ENCODE measurements at places on chromosomes 5 and 9.

GRCh38 chr9:13513716-13514444 lies 234.4 kb upstream of the MPDZ start:
- no peak for DNase-seq

GRCh38 chr5:102542057-102542456 lies 43.3 kb upstream of the SLCO6A1 start:
- no peak for DNase-seq

- no peak for DNase-seq
Measured at GRCh38 chr5:96320797-96321196, 112.3 kb downstream of the PCSK1 start.

GRCh38 chr9:84823421-84824271 lies 154.1 kb downstream of the NTRK2 start:
- DNase-seq = no peak

- peak; percentile 45 for DNase-seq
Measured at GRCh38 chr9:74379718-74380117, 117.4 kb upstream of the RORB start.

DNA sequence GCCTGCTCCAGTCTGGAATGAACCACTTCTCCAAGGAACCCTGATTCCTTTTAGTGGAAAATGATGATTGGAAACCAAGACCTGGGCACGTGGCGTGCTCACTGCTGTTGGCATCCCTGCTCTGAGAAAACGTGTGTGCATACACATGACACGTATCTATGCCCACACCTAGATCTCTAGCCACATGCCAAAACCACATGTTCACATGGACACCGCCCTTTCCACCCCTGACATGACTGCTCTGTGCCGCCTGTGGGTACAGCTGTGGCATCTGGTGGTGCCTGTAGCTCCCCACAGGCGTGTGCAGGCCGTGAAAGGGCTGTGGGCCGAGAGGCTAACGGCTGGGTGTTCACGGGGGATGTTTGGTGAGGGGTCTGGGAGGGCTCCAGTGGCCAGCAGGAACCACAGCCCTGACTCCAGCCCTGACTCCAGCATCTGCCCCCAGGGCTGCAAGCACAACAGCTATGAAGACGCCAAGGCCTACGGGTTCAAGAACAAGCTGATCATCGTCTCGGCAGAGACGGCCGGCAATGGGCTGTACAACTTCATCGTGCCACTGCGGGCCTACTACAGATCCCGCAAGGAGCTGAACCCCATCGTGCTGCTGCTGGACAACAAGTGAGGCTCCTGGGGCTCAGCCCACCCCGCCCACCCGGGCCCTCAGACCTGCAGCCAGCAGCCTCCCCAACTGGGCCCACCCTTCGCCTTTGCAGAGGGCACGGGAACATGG lies 75.1 kb downstream of the KCNT1 start:
- DNase-seq = no peak

DNA sequence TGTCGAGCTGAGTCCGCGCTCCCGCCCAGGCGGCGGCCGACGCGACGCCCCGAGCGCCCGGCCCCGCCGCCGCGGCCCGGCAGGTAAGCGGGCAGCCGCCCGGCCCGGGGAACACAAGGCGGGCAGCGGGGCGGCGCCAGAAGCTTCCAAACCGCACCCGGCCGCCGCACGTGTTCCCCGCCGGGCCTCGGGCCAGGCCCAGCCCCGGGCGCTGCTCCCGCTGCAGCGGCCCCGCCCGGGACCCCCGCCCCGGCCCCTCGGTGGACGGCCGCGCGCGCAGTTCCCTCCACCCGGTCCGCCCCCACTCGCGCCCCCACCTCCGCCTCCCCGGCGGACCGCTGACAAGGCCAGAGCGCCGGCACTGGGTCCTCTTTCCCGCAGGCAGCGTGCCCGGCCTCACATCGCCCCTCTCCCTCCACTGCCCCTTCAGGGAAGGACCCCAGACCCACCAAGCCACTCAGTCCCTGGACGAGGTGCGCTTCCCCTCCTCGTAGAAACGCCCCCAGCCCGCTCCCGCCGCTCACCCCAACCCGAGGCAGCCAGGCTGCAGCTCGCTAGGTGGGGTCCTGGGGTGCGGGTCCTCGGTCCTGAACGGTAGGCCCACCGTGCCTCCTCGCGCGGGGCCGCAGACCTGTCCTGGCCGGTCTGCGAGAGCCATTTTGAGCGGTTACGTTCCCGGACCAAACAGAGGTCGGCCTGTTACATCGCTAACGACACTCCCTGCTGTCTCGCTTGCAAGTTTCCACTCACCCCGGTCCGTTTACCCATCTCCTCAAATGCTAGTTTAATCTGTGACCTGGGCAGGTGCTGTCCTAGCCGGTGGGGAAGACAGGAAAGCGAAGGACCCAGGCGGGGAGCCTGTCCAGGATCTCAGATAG lies 475 bp downstream of the WDR5 start:
- DNase-seq = peak; percentile 18

- no peak for DNase-seq
Measured at GRCh38 chr5:119389288-119390030, 33.6 kb downstream of the TNFAIP8 start.

DNA sequence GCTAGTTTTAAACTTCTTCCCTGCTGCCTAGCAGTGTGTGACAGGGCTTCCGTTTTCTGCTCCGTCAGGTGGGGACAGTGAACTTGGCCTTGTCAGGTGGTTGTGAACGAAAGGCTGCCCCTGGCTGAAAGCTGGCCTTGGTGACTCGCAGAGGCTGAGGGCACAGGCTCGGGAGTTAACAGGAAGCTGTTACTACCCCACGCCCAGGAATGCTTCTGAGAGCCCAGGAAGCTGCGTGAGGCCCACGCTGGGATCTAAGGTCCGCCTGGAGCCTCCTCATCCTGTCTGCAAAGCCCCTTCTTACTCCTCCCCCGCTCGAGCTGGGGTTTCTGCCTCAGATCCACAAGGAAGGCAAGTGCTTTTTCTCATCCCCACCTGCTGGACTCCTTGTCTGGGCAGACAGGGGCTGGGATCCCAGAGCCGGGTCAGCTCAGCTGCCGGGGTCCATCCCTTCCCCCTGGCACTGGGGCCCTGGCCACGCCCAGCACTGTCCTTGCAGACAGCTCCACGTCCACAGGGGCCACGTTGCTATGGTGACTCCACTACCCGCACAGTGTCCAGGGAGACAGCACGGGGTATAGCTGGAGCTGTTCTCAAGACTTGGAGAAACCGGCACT lies 124.7 kb upstream of the TBC1D2 start:
- peak; percentile 52 for DNase-seq

DNA sequence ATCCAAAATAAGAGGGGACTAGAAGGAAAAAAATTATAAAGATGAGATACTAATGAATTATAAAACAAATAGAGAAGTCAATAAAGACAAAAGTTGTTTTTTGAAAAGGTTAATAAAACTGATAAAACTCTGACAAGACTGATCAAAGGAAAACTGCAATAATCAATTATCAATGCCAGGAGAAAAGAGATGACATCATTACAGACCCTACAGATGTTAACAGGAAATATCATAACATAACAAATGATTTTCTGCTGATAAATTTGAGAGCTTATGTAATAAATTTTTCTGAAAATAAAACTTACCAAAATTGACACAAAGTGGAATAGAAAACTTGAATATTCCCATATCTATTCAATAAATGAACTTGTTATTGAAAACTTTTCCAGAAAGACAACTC lies 34.3 kb upstream of the CEP72 start:
- DNase-seq = no peak

- DNase-seq = no peak
Measured at GRCh38 chr5:109743041-109743531, 53.4 kb downstream of the MAN2A1 start.

GRCh38 chr9:122378236-122378635 lies 7.4 kb downstream of the PTGS1 start:
- no peak for DNase-seq

GRCh38 chr5:127216898-127217675 lies 73.5 kb upstream of the MEGF10 start:
- DNase-seq = no peak

DNA sequence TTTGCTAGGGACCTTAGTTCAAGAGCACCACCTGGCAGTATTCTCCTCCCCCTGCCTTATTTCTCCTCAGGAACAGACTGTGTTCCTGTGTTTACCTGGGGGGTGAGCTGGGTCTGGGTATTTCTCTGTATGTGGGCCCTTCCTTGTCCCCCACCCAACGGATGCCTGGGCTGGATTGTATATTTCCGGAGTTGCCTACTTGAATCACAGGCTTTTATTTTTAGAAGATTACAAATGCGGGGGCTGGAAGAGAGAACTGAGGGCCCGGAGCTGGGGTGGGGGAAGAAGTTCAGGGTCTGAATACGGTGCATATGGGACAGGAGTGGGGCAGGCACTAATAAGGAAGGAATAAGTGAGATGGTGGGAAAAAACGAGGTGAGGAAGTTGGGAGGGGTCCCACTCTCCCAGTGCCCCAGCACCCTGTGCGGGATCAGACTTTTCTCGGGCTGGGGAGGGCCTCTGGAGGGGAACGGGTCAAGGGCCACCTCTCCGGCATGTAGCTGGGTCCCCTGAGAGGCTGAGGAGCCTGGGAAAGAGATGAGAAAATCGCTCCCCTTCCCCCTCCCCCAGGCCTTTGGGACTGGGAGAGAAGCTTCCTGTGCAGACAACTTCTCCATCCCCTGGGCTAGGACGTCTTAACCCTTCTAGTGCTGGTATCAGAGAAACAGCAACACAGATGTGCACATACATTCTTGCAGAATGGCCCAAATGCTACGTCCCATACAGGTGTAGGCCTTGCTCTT lies 42.1 kb downstream of the PCDH1 start:
- no peak for DNase-seq

GRCh38 chr5:101662263-101662662 lies 633.8 kb downstream of the SLCO4C1 start:
- no peak for DNase-seq

GRCh38 chr5:29079771-29080170 lies 2041.4 kb upstream of the CDH9 start:
- DNase-seq = peak; percentile 12

DNA sequence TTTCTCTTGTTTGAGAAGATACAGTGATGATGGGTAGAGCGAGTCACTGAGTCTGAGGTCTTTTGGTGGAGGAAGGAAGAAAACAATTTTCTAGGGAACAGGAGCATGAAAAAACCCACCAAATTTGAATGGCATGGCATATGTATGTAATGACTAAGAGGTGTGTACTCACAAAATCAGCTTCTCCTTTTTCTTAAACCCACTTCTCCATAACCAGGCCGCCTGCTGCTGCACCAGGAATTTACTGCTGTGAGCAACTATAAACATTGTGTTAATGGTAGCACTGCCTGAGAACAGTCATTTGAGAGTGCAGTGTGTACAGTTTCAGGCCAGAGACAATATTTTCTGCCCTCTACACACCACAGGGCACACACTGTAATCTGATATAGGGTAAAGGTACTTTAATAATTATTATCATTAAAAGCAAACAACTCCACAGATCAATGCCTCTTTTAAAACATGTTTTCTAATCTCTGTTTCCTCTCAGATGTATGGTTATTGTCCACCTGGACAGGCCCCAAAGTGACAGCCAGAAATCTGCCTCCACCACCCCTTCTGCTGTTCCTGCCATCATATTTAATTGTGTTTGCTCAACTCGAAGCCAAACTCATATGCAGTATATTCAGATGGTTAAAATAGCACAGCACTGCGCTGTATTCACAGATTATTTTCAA lies 241.6 kb downstream of the KIAA0825 start:
- no peak for DNase-seq

- DNase-seq = no peak
Measured at GRCh38 chr5:167951116-167951515, 340.3 kb upstream of the WWC1 start.

GRCh38 chr9:126329476-126330275 lies 3.0 kb downstream of the MVB12B start:
- no peak for DNase-seq

- peak; percentile 76 for DNase-seq
Measured at GRCh38 chr9:86948074-86948929, 996 bp upstream of the GAS1 start.

DNA sequence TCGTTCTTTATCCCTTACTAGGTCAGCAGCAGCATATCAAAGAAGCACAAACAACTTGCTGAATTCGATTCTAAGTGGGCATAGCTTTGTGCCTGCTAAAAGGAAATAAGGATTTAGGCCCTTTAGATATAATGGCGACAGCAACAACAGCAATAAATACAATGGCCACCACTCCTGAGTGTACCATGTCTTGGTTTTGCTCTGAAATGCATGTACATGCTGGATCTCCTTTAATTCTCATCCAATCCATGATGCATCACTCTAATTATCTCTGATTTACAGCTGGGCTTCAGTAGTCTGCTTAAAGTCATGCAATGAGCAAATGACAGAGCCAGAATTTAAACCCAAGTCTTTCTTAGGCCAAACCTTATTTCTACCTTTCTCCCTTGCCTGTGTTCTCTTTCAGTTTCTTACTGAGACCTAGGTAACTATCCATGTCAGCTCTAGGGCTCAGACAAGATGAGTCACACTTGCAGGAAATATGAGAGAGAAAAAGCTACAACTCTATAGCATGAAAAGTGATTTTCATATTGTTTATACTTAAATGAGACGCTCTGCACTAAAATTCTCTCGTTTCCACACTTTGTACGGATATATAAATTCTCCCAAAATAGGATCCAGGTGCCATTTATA lies 111.8 kb downstream of the HMHB1 start:
- DNase-seq = peak; percentile 42

- DNase-seq = no peak
Measured at GRCh38 chr5:88377240-88377639, 108.6 kb upstream of the TMEM161B start.

GRCh38 chr9:92706218-92706940 lies 36.4 kb upstream of the IPPK start:
- DNase-seq = peak; percentile 35

All from A549 (cell line).